Left hindlimb (tissue), 1 donor: ENCODE measurements at places on chromosomes 2 and 18.

- DNase-seq, result no peak
Measured at GRCh38 chr18:45266023-45266422, 349.3 kb upstream of the SLC14A2 start.

GRCh38 chr2:4073026-4073569, 369.7 kb downstream of the DCDC2C start:
- no peak for DNase-seq

DNA sequence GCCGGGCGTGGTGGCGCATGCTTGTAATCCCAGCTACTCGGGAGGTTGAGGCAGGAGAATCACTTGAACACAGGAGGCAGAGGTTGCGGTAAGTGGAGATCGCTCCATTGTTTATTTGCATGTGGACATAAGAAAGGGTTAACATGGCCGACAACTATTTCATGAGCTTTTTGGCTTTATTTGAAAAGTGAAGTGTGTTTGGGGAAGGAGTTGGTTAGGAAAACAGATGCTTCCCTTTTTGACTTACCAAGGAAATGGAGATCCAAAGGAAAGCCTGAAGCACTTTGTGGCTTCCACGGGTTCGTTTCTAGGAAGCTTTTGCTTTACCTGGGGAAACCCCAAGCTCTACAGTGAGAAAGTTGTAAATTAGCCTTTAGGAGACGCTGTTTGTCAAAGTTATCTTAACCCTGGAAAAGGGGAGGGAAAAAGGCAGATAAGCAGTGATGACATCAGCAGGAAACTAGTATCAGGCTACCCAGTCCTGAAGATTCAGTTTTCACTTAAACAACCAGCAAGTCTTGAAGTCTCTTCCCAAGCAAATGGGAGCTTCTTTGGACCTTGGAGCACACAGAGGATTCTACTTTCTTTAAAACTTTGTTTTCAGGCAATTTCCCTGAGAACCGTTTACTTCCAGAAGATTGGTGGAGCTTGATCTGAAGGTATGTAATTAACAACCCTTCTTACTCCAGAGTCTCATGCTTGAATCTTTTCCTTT, at the start of gene CASP10:
CASP10 (plus strand) TSS at position 492 of the 715 bp plus-strand sequence. CDS start 2,637 bp downstream, outside the sequence.
- no peak for DNase-seq

DNA sequence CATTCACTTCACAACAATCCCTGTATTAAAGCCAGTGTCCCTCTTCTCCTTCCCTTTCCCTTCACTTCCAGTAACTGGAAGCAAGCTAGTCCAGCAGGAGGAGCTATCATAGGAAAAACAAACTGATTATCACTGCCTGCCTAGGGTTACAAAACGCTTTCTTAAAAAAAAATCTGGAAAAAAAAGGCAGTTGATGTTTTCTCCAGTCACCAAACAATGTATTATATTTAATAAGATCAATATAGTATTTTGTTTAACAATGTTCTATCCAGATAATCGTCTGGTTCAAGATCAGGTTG, 78.8 kb upstream of the ITGB6 start:
- DNase-seq, result no peak

DNA sequence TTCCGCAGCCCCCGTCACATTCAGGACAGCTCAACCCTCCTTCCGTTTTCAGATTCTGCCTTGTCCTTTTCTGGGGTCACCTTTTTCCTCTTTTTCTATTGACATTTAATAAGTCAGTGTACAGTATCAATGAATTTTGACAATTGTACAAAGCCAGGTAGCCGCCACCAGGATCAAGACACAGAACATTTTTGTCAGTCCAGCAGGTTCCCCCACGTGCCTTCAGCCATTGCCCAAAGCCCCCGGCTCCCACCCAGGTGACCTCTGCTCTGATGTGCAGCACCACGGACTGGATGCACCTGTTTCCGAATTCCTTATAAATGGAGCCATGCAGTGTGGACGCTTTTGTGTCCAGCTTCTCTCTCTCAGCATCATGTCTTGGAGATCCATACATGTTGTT, 30.0 kb downstream of the CROCC2 start:
- DNase-seq, result peak; percentile 19
